AG09319 (cell line): ENCODE measurements at places on chromosomes 7 and 10.

GRCh38 chr10:79208251-79208983 is 138.9 kb upstream of the PPIF start:
- DNase-seq = no peak

GRCh38 chr10:121088524-121088923 is 237.4 kb downstream of the WDR11 start:
- no peak for DNase-seq

GRCh38 chr7:2821842-2822507 is 22.1 kb downstream of the GNA12 start:
- DNase-seq = no peak

DNA sequence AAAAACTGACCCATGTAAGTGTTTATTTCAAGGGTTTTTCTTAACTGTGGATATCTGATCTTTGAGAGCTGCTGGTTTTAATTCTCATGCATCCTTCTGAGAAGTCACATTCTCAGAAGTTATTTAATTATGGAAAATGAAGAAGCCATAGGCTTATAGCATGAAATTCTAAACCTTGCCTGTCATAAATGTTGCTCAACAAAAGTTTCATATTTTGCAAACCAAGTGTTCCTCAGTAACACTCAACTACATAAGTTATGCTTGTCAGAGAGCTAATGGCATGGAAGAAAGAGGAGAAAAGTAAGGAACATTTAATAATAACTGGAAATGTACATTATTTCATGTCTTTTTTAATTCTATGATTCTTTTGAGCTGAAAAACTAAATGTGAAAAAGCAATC is 78.6 kb upstream of the MPP7 start:
- DNase-seq = no peak

DNA sequence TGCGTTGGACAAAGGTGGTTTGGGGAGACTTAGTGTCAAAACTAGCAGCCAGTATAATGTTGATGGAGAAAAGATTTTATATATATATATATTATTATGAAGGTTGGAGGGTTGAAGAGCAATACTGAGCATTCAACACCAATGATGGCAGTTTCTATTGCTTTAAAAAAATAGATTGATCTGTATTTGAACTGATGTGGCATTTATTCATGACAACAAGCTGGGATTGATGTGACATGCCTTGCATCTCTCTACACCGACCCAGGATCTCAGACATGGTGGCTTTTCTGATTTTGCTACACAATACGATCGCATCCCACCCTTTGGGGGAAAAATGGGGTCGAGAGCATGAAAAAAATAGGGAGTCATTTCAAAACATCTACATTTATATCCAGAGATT is 175.4 kb downstream of the POU6F2 start:
- no peak for DNase-seq

- DNase-seq = no peak
Observed at GRCh38 chr10:30460121-30460520, 26.1 kb downstream of the MAP3K8 start.

DNA sequence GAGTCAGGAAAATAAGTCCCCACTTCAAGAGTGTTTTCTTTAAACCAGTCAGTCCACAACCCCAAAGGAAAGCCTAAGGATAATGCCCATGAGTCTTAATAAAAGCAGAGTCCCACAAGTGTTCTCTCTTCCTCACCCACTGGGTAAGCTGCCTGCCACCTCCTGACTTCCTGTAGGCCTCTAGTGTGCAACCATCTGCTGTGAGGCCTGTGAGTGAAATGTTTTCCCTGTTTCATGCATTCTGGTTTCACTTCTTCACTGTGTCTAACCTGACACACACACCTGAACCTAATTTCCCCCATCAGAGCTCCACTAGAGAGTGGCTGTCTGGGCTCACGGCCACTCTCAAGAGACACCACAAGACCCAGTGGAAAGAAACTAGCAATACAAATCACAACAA is 38.9 kb upstream of the GDF10 start:
- no peak for DNase-seq

GRCh38 chr7:17370901-17371585 is 72.6 kb downstream of the AHR start:
- DNase-seq = no peak

GRCh38 chr10:86316274-86316835 is 50.2 kb downstream of the GRID1 start:
- DNase-seq = no peak

DNA sequence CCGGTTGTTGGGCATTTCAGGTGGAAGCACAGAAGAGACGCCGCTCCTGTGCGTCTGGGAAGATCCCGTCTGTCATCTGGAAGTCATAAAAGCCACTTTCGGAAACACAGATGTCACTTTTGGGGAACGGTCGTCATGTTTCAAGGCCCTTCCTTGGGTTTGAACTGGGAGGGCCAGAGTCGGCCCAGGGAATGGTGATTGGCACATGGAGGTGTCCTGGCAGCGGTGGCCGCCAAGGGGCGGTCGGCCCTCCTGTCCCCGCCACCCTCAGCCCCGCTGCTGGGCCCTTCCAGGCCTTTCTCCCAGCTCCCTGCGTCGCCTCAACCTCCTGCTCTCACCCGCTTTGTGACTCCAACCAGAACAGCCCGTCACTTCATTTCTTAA is 115.2 kb upstream of the SFMBT2 start:
- DNase-seq = no peak

DNA sequence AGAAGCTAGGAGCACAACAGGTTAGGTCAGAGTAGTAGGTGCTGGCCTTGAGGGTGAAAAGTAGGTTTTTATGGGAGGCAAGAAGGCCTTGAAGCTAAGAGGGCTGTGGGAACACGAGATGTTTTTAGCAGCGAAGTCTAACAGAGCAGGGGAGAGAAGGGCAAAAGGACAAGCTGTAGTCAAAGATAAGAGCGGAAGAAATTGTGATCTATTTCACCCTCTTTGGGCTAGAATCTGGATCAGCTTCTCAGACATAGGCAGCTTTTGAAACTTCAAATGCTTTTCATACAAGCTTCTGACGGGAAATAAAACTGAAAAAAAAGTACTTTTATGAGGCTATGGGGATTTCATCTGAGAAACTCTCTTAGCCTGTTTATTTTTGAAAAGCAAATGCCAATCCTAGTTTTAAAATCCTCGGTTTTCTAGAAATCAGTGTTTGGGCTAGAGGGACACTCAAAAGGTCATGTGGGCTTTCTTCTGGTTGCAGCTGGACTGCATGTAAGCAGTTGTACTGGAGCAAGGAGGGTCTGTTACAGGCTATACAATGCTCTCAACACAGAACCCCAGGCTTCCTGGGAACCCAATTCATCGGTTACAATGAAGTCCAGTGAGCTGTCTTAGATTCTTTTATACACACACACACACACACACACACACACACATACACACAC is 83.6 kb downstream of the RNF216 start:
- DNase-seq = no peak

DNA sequence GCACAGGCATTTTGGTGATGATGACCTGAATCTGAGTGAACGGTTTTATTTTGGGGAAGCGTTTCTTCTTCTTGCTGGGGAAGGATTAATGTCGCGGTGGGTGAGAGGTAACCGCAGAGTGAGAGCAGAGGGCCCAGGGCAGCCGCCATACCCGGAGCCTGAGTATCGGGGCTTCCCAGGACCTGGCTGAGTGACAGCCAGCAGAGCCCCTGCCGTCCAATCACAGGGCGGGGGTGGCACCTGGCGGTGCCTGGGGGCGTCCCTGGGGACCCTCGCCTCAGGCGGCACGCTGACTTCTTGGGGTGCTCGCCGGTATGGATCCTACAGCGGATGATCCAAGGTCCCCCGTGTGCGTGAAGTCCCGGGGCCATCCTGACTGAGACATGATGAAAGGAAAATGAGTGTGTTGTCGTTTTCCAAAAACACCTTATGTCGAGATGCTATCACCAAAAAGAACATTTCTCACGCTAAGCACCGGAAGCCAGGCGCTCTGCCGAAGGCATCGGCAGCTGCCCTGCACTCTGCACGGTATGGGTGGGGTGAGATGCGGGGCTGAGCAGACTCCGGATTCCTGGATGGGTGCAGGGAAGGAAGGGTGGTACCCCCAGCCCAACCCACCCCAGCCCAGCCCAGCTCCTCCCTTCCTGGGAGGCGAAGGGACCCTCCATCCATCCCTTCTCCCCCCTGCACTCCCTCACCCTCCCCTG is 227.9 kb upstream of the SHH start:
- DNase-seq = no peak

- no peak for DNase-seq
Observed at GRCh38 chr10:97154162-97154561, 31.6 kb downstream of the SLIT1 start.
